ENCODE measurements at places on chromosomes 3 and 15.

- peak; percentile 99 for DNase-seq
Measured at GRCh38 chr3:189710620-189711402, 79.6 kb downstream of the TP63 start.

GRCh38 chr15:42331235-42331634 lies 28.1 kb upstream of the CAPN3 start:
- DNase-seq: no peak

- peak; percentile 96 for DNase-seq
Measured at GRCh38 chr15:70795311-70795665, 31.9 kb upstream of the UACA start.

GRCh38 chr3:186920301-186920700 lies 10.0 kb upstream of the ST6GAL1 start:
- peak; percentile 13 for DNase-seq

- no peak for DNase-seq
Measured at GRCh38 chr15:69548395-69549180, 96.0 kb downstream of the RPLP1 start.

GRCh38 chr15:101018016-101018415 lies 98.9 kb downstream of the LRRK1 start:
- DNase-seq: no peak

GRCh38 chr3:134660046-134660441 lies 9.2 kb upstream of the KY start:
- DNase-seq: no peak

DNA sequence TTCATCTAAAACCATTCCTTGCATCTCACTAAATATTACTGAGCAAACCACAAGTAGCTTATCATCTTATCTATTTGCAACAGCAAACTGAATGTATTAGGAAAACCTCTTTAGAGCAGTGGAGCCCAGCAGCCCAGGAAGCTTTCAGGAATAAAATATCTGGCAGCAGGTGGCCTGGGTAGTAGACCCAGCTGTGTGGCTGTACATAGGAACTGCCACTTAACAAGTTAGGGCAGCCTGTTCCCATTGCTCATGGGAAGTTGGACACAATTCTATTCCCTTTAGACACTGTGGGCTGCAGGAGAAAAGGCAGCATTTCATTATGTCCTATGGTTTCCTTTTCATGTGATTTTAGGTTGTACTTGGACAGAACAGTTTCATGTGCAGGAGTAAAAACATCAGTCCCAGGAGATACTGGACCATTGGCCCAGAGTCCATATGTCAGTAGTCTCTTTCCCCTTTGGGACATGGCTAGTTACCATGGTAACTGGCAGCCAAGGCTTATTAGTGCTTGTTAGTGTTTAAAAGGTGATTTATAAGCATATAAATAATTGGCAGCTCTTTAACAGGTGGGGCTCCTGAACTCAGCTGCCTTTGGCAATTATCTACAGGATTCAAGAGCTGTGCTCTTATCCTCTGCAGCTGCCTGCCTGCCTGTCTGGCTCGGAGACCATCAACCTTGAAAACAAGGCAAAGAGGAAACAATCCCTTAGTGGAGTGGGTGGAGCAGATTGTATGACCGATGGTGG lies 28.9 kb upstream of the LSAMP start:
- DNase-seq: no peak

DNA sequence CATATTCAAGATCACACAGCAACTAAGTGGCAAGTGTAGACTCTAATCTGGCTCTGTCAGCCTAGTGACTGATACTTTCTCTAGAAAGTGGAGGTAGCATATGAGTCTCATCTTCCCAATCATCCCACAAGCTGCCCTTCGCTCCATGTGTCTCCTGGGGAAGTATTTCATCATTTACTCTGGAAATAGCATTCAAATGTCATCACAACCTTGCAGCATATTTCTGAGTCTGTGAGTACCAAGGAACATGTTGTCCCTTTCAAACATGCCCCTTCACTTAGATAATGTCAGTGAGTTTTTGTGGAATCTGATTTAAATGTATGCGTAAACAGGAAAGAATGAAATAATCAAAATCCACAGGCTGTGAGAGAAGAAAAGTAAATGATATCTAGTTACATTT lies 322.9 kb downstream of the SLC9A9 start:
- DNase-seq: peak; percentile 43

GRCh38 chr3:96209699-96210098 lies 604.7 kb upstream of the EPHA6 start:
- no peak for DNase-seq

GRCh38 chr3:152713989-152714388 lies 120.9 kb upstream of the P2RY1 start:
- DNase-seq: no peak

- DNase-seq: no peak
Measured at GRCh38 chr3:32373844-32374243, 17.8 kb upstream of the CMTM7 start.

DNA sequence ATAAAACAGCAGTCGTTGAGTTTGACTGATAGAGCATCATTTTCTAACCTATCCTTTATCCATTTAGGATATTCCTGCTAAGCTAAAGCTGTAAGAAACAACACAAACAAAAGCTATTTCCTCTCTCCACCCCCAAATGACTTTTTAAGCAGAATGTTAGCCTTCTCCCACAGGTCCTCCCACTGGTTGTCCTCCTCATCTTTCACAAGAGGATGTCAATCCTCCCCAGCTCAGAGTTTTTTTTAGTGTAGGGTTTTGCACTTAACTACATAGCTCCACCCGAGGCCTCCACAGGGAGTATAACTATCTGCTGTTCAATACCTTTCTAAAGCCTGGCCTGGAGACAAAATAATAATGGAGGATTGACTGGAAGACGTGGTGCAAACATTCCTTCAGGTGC lies 7.8 kb downstream of the SETMAR start:
- no peak for DNase-seq

DNA sequence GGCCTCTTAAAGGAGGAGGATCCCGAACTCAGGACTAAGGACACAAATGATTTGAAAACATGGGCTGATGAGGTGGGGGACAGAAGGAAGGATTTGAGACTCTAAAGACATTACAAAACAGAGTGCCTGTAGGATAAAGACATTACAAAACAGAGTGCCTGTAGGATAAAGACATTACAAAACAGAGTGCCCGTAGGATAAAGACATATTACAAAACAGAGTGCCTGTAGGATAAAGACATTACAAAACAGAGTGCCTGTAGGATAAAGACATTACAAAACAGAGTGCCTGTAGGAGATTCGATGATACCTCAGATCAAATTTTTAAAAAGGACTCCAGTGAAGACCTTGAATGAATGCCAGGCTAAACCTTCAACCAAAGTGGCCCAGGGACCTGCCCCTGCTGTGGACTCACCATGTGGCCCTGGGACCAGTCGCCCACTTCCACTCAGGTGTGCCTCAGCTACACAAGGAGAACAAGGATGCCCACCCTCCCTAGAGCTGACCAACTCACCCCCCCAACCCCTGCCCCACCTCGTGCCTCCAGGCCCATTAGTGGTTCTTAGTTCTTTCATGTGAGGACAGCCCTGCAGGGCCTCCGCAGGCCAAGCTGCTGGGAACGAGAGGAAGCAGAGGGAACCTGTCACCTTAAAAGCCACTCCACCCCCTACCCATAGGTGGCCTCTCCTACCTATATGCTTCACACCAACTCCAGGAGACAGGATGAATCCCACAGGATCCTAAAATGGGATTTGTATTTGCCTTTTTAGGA lies 59.8 kb downstream of the SH3BP5 start:
- DNase-seq: no peak

DNA sequence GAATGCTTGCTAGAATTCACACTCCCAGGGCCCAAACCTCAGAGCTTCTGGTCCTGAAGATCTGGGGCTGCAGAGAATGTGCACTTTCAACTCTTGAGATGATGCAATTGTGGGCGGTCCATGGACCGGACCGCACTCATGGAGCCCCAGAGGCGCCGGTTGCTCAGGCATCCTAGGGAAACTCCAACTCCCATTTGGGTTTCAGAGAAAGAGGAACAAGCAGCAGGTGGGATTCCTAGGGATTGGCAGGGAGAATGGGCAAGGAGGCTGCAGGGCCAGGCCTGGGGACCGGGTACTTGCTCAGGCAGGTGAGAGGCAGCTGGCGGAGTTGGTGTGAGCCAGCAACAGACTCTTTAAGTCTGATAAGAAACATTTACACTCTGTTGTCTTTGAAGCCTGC lies 3.5 kb downstream of the NOX5 start:
- DNase-seq: no peak

- DNase-seq: peak; percentile 76
Measured at GRCh38 chr15:55530861-55531313, 22.9 kb upstream of the DNAAF4 start.

DNA sequence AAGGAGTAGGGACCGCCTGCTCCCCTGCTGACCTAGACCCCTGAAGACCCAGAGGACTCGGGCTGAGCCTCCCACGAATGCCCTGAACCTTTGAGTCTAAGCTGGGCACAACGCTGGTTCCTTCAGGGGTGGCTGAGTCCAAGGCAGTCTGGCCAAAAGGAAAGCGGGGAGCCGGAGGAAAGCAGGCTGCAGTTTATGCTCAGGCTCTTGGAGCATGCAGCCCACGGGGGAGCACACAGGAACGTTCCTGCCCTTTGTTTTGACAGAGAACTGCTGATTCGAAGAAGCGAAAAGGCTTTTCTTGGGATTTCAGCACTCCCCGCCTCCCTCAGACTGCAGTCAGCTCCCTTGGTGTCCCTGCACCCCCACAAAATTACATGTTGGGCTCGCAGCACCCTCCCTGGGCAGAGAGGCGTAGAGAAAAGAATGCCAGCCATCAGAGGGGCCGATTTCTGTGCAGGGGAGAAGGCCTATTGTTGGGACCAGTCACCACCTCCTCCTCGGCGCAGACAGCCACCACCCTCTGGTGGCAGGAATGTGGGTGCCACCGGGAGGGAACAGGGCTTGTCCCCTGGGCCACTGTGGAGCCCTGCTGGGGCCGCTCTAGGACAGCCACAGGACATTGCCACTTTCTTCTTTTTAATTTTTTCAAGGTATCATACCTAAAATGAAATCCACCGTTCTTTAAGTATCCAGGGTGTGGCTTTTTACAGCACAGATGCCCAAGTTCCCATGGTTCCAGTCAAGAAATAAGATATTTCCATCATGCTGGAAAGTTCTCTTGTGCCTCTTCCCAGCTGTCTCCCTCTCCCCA lies 72.2 kb downstream of the SMAD6 start:
- peak; percentile 80 for DNase-seq

DNA sequence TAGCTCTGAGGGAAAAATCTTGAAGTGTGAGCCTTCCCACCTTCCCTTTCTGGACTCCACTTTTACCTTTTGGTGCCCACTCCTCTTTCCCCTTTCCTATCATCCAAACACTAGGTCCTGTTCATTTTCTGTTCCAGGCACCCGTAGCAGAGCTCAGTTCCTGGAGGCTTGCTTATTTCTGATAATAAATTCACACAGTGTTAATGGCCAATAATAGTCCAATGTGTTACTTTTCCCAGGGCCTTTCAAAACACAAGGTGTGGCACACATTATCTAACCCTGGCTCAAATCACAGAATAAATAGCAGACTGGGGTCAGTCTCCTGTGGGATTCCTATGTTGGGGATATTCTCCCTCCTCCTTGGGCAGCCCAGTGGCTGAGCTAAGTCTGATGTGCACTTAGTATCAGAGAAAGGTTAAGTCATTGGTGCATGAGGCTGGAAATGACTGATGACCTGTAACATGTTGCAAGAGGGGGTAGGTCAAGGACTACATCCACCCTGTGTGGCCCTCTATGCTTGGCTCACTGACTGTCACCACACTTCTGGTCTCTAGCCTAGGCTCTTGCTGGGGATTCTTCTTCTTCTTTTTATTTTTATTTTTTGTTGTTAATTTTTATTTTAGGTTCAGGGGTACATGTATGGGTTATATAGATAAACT lies 43.7 kb upstream of the ROPN1 start:
- DNase-seq: no peak

DNA sequence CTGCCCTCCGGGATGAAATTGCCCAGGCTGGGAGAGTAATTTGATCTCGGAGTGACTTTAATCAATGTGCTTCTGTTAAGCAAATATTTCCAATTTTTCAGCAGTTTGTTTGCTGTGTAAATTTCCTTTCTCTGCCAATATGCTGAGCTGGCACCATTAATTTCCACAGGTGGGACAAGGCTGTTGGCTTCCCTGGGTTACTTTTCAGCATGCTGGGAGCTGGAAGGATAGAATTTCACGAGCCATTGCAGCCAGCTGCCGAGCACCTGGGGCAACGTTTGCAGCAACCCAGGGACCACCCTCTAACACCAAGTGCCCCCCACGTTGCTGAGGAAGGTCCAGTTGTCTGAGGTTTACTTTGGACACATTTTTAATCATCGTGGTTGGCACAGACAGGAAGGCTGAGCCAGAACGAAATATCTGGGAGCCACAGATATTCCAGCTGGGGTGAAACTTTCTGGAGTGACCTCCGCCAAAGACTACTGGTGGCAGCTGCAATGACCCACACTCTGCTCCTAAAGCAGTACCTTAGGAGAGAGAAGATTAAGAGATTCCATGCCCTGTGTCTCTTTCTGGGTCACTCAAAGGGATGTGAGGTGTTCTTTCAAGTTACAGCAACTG lies 293.3 kb upstream of the RGMA start:
- no peak for DNase-seq

DNA sequence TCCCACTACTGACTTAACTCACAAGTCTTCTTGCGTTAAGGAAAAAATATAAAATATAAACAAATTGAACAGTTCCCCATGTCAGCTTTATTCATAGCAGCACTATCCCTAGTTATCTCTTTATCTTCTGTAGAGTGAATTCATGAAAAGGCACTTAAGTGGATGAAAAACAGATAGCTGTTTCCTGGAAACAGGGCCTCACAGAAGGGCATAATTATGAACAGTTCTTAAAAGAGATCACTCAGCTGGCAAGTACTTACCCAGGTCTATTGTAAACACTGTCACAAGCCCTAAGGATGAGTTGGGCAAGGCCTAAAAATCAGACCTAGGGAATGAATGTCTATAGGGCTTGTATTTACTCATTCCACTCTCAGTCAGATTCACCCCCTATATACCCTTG lies 10.7 kb downstream of the MB21D2 start:
- DNase-seq: no peak

- DNase-seq: peak; percentile 29
Measured at GRCh38 chr3:197942956-197943556, 6.9 kb upstream of the RPL35A start.

GRCh38 chr3:159875116-159875515 lies 113.5 kb upstream of the IL12A start:
- DNase-seq: no peak

GRCh38 chr15:90550919-90551318 lies 21.2 kb downstream of the CRTC3 start:
- peak; percentile 40 for DNase-seq

DNA sequence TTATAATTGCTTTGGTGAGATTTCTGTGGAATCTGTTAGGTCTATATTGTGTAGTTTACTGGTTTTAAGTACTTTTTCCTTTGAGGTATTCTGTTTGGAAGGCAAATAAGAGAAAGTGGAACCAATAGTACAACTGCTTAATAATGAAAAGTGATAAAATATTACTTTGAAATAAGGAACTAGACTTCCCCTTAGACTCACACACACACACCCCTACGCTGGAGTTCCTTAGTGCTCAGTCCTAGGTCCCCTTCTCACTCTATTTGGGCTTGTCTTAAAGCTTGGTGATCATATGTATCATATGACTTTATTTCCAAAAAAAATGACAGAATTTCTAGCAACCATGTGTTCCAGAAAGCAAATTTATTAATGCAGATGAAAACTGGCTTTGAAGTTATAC lies 494.0 kb upstream of the TGFBR2 start:
- DNase-seq: no peak

GRCh38 chr3:114408736-114409670 lies 115.2 kb downstream of the TIGIT start:
- DNase-seq: no peak

Data from fibroblast of skin of abdomen (primary cell).